CD4-positive, alpha-beta T cell treated with Interferon alpha-2 for 1 hour (primary cell): ENCODE measurements at places on chromosomes 2 and 18.

- no peak for DNase-seq
Observed at GRCh38 chr18:37274309-37275236, 291.0 kb downstream of the CELF4 start.

DNA sequence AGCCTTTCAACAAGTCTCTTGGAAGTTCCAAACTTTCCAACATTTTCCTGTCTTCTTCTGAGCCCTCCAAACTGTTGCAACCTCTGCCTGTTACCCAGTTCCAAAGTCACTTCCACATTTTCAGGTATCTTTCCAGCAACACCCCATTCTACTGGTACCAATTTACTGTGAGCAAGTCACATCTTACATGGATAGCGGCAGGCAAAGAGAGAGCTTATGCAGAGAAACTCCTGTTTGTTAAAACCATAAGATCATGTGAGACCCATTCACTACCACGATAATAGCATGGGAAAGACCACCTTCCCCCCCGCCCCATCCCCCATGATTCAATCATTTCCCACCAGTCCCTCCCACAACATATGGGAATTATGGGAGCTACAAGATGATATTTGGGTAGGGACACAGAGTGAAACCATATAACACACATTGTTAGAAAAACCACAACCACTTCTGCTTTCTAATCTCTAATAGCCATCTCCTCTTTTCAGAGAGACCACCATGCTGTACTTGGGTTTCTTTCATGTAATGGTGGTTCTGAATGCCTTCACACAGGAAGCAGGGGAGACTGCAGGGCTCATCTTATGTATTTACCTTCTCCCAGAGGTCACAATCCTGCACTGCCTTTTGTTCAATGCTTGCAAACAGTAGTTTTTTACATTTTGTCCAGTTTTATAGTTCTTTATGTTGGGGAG lies 46.0 kb upstream of the CALCRL start:
- no peak for DNase-seq

- DNase-seq = no peak
Observed at GRCh38 chr2:96903815-96904214, 33.9 kb upstream of the SEMA4C start.

GRCh38 chr2:177190941-177191340 lies 21.7 kb upstream of the HNRNPA3 start:
- DNase-seq = no peak

- DNase-seq = no peak
Observed at GRCh38 chr2:189951791-189952535, 110.6 kb downstream of the MSTN start.

DNA sequence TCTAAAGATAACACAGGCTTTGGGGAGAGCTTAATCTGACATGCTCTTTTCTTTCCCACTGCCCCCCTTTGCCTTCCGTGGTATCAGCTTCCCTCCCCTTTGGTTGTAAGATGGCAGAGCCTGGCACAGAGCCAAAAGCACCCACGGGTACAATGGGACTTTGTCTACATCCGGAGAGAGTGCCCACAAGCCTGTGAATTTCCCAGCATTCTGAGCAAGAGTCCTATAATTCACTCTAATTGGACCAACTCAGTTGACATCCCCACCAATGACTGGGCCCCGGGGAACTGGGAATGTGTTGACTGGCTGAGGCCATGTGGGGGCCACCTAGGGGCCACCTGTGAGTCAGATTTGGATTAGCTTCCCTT lies 20.1 kb upstream of the C2orf72 start:
- DNase-seq = no peak

- no peak for DNase-seq
Observed at GRCh38 chr2:189192766-189193165, 13.2 kb upstream of the COL5A2 start.

DNA sequence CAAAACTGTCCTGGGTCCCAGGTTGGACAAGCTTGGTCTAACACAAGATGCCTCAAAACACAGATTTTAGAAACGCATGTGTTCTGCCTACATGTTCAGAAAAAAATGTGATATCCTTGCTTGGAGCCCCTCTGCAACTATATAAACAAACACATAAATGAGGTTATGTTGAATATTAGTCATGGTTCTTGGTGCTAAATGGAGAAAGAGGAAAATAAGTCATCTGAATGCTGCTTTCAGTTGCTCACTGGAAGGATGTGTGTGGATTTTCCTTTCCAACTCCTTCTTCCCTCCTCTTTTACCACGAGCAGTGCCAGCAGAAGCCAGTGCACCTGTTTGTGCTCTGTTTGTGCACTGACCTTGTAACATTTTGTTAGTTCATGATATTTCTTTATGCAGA lies 85.3 kb downstream of the PIEZO2 start:
- DNase-seq = no peak

DNA sequence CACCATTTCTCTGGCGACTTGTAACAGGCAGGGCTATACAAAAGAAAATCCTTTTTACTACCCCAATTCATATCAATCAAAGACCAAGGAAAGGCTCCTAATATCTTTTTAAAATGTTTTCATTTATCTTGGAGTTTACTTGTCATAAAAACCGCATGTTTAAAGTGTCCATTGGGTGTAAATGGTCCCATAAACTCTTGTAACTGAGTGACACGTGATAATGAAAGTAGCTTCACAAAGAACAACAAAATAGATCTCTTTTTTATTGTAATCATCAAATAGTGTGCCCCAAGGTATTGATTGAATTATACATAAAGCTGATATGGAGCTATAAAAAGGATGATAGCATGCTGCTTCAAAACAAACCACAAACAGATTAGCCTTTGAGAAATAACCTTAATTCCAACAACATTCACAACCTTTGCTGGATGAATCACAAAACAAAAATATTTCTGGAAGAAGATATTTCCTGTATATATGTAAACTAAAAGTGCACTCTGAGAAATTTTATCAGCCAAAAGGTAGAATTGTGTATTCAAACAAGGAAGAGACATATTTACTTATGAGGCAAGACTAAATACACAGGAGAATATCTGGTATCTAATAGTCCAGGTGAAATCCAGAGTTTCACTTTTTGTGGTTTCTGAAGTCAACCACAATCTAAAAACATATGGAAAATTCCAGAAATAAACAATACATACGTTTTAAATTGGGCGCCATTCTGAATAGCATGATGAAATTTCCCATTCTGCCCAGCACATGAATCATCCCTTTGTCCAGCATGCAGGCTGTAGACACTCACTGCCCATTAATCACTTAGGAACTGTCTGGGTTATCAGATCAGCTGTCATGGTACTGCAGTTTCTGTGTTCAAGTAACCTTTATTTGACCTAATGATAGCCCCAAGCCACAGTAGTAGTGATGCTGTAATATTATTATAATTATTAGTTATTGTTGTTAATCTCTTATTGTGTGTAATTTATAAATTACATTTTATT lies 237.5 kb downstream of the PIK3C3 start:
- no peak for DNase-seq

GRCh38 chr18:56538746-56539145 lies 99.6 kb downstream of the TXNL1 start:
- no peak for DNase-seq

GRCh38 chr2:125095826-125096225 lies 1070.7 kb downstream of the CNTNAP5 start:
- DNase-seq = no peak

GRCh38 chr2:95698146-95698545 lies 106.3 kb downstream of the TRIM43 start:
- no peak for DNase-seq

GRCh38 chr2:203659331-203660049 lies 46.9 kb upstream of the CD28 start:
- no peak for DNase-seq
